ENCODE measurements at places on chromosomes 6 and 20.

DNA sequence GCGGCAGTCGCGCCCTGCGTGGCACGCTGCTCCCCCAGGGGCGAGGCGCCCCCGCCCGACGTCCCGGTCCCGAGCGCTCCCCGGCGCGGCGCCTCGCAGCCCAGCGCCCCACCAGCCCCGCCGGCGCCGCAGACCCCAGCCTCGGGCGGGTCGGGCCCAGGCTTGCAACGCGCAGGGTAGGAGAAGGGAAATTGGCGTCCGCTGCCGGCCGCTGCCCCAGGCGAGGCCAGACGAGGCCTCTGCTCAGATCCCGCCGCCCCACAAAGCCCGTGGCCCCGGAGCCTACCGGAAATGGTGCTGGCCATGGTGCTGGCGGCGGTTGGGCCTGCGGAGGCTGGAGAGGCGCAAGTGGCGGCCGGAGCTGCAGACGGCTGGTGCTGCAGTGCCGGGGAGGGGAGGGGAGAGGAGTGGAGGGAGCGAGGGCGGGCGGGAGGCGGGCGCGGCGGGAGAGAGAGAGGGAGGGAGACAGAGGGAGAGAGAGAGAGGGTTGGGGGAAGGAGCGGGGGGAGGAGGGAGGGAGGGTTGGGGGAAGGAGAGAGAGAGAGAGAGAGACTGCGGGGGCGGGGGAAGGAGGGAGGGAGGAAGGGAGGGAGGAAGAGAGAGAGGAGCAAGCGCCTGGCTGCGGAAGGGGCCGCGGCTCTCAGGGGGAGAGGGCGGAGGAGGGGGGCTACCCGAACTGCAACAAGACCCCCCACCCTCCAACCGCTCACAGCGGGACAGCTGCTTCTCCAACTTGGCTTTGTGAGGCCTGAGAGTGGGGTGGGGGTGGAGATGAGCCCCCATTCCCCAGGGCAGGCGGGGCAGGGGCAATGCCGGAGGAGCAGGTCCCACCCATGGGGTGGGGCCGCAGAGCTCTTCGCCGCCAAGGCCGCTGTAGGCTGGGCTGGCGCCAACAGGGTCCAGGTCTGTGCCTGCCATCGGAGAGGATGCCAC lies at the start of gene STMN3:
Gene STMN3 (minus strand): TSS at position 384 of the 933 bp plus-strand sequence. CDS start 79 bp downstream, at position 305.
- DNase-seq: peak; percentile 65

DNA sequence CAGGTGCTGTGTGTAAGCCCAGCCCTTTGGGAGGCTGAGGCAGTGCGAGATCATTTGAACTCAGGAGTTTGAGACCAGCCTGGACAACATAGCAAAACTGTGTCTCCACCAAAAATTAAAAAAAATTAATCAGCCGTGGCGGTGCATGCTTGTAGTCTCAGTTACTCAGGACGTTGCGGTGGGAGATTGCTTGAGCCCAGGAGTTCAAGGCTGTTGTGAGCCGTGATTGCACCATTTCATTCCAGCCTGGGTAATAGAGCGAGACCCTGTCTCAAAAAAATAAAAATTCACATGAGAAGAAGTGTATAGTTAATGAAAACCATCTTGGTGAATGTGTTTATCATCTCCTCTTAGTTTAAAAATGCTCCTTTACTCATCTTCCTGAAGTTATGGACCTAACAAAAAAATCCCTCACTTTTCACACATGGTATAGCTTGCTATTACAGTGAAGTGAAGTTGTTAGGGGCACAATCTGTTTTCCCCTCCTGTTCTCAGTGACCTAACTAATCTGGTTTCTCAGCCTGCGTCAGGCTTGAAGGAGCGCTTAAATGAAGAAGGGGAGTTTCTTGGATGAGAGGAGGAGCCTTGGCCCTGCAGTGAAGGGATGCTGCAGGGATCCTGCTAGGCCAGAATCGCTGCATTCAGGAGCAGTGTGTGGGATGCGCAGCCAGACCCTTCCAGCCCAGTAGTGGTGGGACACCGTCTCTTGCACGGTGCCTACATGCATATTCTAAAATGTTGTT lies 45.3 kb downstream of the JARID2 start:
- DNase-seq: no peak

GRCh38 chr20:37681384-37682112 lies 12.3 kb upstream of the CTNNBL1 start:
- no peak for DNase-seq

GRCh38 chr6:157075549-157076450 lies 247.5 kb downstream of the TMEM242 start:
- no peak for DNase-seq

DNA sequence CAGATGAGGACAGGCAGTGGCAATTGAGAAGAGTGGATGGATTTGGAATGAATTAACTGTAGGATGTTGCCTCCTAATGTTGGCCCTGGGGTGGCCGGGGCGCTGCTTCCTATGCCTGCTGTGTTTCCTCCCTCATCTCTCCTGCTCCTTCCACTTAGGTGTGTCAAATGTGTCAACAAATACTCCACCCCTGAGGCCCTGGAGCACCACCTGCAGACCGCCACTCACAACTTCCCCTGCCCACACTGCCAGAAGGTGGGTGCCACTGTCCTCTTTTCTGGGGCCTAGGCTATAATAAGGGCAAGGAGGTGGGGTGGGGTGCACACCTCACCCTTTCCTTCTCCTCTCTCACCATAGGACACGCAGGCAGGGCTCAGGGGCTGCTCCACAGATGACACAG lies 30.0 kb upstream of the CHMP4B start:
- DNase-seq: no peak

DNA sequence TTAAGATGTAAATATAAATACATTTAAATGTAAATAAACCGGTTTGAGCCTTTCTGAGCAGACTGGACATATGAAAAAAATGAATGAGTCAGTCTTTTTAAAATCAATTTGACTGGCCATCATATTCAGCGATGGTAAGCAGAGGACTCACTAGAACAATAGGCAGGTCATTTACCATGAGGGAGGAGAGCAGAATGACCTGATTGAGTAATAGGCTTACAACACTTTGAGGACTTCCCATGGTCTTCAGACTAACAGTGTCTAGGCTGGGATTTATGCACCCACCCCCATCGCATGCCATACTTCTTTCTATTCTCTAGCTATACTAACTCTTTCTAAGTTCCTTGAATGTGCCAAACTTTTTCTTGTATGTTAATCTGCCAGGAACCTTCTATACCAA lies 241.9 kb upstream of the RAB32 start:
- DNase-seq: no peak

DNA sequence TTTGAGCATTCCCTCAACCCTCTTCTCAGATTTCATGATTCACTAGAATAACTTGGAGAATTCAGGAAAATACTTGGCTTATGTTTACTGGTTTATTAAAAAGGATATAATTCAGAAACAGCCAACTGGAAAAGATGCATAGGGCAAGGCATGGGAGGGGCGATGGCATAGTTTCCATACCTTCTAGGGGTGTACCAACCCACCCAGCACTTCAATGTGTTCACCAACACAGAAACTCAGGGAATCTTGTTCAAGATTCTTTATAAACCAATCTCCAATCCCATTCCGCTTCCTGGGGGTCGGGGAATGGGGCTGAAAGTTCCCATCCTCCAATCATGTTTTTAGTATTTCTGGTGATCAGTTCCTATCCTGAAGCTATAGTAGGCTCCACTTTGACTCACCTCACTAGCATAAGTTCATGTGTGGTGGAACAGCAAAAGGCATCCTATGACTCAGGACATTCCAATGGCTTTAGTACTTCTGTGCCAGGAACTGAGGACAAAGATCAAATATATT lies 164.4 kb downstream of the SIM1 start:
- DNase-seq: no peak

- DNase-seq: no peak
Measured at GRCh38 chr20:2394411-2395055, 13.8 kb downstream of the TGM6 start.

GRCh38 chr6:22631091-22631490 lies 61.7 kb downstream of the HDGFL1 start:
- no peak for DNase-seq

DNA sequence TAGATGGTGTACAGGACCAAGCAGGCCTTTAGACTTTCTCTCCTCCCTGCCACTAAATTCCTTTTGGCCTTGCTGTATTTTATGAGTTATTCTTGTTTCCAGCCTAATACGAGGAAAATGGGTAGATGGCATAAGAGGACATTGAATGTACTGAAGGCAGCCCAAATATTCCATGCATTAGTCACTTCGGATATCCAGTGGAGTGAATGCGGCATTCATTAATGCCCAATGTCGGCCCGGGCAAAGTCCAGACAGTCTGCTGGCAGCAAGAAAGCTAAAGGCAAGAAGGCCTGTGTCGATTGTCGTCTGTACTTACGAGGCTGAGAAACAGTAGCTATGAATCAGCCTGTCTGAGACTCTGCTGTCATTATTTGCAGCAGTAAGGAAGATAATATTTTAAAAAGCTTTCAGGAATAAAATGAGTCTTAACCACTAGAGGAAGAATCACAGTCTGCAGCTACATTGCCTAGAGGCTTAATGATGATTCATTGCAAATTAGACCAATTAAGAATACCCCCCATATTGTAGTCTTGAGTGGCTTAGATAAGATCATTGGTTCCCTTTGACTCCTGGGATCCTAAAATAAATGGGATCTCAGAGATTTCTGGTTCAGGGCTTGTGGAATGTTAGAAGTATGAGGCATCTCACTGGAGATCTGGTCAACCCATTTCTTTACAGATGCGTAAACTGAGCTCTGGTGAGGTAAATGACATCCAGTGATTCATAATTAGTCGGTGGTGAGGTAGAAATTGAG lies 534.1 kb upstream of the JAG1 start:
- no peak for DNase-seq

DNA sequence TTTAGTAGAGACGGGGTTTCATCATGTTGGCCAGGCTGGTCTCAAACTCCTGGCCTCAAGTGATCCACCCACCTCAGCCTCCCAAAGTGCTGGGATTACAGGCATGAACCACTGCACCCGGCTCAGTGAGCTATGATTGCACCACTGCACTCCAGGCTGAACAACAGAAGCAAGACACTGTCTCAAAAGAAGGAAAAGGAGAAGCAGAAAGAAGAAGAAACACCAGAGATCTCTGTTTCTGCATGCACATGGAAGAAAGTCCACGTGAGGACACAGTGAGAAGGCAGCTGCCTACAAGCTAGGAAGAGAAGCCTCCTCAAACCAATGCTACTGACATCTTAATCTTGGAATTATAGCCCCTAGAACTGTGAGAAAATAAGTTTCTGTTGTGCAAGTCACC lies 16.0 kb downstream of the ECT2L start:
- DNase-seq: no peak

DNA sequence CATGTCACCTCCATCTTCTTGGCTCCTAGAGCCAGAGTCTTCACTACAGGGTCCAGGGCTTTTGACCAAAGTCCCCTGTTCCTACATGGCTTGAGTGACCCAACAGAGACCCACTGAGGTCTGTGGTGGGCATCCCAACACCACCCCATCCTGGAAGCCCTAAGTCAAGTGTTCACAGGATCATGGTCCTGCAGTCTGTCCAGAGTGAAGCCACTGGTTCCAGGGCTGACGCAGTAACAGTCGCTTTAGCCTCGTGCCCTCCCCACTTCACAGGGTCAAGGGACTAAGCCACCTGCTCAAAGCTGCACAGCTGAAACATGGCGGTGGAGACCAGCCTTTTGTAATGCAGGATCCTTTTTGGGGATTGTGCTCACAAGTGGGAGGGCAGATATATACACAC lies 133.9 kb downstream of the JPH2 start:
- no peak for DNase-seq

DNA sequence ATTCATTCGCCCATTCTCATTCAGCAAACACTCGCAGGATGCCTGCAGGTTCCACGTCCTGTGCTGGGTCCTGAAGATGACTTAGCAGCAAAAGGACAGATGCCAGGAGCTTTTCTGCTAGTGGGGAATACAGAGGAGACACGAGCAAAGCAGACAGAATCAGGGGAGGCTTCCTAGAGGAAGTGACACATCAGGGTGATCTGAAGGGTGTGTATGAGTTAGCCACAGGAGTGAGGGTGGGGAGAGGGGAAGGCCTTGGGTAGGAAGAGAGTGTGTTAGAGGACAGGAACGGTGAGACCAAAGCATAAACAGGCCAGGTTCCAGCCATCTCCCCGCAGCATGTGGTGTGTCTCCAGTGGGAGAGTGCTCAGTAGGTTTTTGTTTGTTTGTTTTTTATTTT lies 73.4 kb upstream of the GTSF1L start:
- no peak for DNase-seq

DNA sequence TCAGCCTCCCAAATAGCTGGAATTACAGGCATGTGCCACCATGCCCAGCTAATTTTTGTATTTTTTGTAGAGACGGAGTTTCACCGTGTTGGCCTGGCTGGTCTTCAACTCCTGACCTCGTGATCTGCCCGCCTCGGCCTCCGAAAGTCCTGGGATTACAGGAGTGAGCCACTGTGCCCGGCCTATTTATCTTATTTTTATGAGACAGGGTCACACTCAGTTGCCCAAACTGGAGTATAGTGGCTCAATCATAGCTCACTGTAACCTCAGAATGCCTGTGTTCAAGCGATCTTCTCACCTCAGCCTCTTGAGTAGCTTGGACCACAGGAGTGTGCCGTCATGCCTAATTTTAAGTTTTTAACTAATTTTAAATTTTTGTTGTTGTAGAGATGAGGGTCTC lies 114.4 kb downstream of the JARID2 start:
- DNase-seq: no peak

DNA sequence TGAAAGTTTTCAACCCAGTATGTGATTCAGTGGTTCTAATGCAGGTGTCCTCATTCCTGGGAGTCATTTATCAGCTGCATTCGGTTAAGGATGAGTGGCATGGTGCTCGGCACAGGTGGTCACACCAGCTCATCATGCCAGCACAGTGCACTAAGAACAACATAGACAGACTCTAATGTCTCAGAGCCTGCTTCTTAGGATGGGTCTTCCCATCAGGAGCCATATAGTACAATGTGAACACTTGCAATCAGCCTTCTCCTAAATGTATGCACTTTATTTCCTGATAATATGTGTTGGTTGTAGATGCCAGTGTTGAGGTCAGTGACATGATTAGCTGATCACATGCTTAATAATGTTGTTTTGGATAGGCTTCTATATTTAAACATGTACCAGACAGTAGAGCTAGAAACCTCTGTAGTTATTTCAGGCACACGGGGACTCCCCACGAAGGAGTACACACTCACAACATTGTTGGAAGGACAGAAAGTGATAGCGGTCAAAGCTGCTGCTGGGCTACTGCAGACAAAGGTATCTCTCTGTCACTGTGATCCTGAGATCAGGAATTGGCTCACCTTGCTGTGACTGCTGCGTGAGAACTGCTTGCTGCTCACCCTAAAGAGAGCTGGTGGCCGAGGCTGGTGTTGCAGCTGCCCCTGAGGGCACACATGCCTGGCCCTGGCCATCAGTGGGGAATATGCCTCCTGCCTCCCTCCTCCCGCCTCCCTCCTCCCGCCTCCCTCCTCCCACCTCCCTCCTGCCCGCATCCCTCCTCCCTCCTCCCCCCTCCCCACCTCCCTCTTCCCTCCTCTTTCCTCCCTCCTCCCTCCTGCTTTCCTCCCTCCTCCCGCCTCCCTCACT lies 195.4 kb downstream of the SMOC2 start:
- no peak for DNase-seq

GRCh38 chr20:48638546-48638945 lies 189.3 kb downstream of the PREX1 start:
- DNase-seq: no peak

- DNase-seq: no peak
Measured at GRCh38 chr6:163232015-163232523, 182.4 kb upstream of the QKI start.

GRCh38 chr6:48775157-48775556 lies 664.2 kb upstream of the PTCHD4 start:
- DNase-seq: no peak

- no peak for DNase-seq
Measured at GRCh38 chr6:14537030-14537429, 419.5 kb downstream of the CD83 start.

GRCh38 chr6:128899341-128900050 lies 16.6 kb downstream of the LAMA2 start:
- DNase-seq: no peak

- DNase-seq: no peak
Measured at GRCh38 chr6:72976484-72976883, 248.8 kb downstream of the KHDC1L start.
